ENCODE measurements at places on chromosomes 1 and 21. TPM values are rescaled to one million over a fixed set of nuclear protein-coding genes. Genes with fewer than 3 reads are reported as not detected.

DNA sequence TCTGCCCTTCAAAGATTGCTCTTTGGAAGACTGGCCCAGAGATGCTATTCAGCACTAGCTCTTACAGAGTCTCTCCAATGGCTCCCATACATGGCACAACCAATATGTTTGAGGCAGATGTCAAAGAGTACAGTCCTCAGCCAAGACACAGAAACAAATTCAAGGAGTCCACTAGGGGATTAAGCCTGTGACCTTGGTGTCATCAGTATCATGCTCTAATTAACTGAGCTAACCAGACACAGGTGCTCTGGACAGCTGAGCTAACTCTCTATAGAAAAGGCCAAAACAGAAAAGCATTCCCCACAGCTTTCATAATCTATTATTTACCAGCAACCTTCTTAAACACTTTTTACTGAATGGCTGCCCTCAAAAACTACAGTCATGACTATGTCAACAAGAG, 666.0 kb upstream of the PLXNA2 start:
- no peak for DNase-seq

Gene AKNAD1
- polyA plus RNA-seq = not detected

- no peak for DNase-seq
These were observed 36.4 kb downstream of the IGFN1 start for GRCh38 chr1:201226859-201227488.

- DNase-seq = peak; percentile 60
These were observed 102.3 kb upstream of the LMO4 start for GRCh38 chr1:87226341-87226760.

Gene FAM72B
- polyA plus RNA-seq = 6.0 TPM

DNA sequence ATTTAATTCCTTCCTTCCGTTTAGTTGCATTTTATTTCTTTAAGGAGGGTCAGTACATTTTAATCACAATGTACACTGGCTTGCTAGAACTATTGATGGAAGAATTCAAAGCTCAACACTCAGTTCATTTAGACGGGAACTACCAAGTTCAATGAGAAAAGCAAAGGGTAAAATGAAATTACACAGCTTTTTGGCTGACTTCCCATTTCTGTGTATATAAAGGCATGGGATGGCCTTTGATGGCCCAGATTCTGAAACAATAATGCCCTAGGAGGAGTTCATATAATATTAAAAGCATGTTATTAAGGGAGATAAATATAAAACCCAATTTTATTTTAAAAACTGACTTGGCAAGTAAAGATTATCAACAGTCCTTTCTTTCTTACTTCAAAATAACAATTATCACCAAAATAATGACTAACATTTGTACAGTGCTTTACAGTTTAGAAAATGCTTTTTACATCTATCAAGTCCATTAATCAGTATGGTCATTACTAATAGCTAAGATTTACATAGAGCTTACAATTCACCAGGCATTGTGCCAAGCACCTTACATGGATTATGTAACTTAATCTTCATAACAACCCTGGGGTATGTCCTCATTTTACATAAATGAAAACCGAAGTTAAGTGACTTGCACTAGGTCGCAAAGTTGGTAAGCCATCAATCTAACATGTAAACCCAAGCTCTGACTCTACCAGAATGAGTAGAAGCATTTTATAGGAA, 402.4 kb downstream of the OMA1 start:
- DNase-seq = no peak

Gene RSPO1
- 5.9 TPM for polyA plus RNA-seq

GRCh38 chr1:43564551-43565348, 34.1 kb downstream of the PTPRF start:
- DNase-seq = no peak

DNA sequence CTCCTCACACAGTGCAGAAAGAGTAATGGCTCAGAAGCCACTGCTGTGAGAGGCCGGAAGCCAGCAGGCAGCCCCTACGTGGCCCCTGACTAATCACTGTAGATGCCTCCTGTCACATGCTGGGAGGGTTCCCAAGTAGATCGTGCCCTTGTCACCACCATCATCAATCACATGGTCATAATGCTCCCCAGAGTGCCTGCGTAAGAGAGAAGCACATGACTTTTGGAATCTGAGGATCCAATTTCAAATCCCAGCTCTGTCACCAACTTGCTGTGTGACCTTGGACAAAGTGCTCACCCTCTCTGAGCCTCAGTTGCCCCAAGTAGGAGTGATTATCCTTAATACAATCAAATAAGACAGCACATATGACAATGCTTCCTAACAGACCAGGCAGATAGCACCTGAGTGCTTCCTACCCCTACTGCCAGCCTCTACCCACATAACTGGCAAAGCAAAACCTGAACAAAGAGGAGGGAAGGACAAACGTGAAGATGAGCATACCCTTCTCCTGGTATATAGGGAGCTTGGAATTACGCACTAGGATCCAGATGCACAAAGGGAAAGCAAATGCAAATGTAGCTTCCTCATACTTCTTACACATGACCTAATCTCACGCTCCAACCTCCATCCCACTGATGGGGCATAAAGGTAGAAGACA, 65.7 kb downstream of the SDC3 start:
- peak; percentile 70 for DNase-seq

Gene HCRTR1
- polyA plus RNA-seq = 0.13 TPM

DNA sequence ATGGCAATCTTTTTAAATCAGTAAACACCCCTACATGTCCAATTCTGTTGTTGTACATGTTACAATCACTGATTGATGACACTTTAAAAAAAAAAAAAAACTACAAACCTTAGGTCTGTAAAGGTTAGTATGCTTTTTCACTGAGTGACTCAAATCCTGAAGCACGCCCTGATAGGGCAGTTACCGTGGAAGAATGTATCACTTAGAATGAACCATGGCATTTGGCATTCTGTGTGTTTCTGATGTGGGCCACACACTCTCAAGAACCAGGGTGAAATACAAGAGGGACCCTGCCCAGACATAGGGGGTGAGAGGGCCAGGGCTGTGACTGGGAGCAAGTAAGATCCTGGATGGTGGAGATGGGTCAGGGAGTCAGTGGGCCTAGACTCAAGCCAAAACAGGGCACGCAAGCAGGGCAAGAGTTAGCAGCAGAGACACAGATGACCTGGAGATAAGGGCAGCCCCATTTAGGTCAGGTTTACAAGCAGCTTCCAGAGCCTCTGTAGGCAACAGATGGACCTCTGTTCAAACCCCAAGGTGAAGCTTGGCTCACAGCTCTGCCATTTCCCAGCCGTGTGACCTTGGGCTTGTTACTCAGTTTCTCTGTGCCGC, 47.6 kb upstream of the DMRTB1 start:
- no peak for DNase-seq

Gene OR2T2
- polyA plus RNA-seq = not detected

Data from left kidney (tissue), 8 donors.